ENCODE measurements at places on chromosomes 13 and 19. TPM values are rescaled to one million over a fixed set of nuclear protein-coding genes. Genes with fewer than 3 reads are reported as not detected.
A peak's percentile ranks its signal among the peaks of the same experiment; 100 is the strongest.

TMEM59L gene
- total RNA-seq: 5.2 TPM

OLFM2 gene
- 2.2 TPM for total RNA-seq

ZNF329 gene
- total RNA-seq: 16.0 TPM

BICRA gene
- total RNA-seq: 0.79 TPM

LILRB5 gene
- not detected for total RNA-seq

ARHGAP33 gene
- 7.8 TPM for total RNA-seq

BRME1 gene
- 0.48 TPM for total RNA-seq

DNA sequence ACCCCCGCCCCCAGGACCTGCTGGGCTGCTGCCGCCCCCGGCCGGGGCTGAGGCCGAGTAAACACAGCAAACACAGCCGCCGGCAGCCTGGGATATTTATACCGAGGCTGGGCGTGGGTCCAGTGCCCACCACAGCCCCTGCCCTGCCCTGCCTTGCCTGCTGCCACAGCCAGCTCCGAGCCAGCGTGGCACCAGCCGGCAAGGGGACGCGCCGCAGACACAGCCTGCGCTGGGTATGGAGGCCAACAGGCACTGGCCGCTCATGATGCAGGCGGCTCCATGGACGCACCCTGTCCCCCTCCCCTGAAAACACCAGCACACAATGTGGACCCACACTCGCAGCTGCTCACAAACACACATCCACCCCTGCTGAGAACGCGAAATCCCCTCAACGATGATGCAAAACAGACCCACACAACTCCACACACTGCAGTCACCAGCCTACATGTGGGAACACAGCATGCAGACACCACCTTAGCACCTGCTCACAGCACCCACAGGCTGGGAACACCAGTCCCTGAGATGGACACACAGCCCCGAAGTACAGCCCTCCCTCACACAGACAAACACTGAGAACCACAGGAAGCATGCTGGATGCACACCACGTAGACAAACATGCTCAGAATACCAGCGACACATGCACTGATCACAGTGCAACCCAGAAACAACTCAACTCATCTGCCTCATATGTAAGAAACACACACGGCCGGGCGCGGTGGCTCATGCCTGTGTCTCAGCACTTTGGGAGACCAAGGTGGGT is 16.2 kb downstream of the CCDC97 start:
- DNase-seq: no peak

GRCh38 chr13:76796851-76797250 is 89.4 kb downstream of the KCTD12 start:
- no peak for DNase-seq

DNA sequence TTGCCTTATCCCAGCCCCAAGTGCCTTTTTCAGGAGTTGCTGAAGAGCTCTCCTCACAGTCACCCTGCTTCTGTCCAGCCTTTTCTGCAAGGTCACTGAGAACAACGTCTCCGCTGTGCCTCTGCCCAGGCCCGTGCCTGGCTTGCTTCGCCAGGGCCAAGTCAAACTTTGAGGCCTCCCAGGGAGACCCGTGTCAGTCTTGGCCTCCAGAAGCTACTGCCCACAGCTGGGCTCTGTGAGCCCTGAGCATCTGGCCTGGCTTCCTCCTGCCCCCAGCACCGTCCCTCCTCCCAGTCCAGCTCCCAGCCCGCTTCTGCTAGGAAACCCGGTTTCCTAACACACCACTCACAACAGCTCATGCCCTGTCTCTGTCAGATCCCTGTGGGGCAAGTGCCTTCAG is 165.9 kb downstream of the TEX29 start:
- no peak for DNase-seq

DNA sequence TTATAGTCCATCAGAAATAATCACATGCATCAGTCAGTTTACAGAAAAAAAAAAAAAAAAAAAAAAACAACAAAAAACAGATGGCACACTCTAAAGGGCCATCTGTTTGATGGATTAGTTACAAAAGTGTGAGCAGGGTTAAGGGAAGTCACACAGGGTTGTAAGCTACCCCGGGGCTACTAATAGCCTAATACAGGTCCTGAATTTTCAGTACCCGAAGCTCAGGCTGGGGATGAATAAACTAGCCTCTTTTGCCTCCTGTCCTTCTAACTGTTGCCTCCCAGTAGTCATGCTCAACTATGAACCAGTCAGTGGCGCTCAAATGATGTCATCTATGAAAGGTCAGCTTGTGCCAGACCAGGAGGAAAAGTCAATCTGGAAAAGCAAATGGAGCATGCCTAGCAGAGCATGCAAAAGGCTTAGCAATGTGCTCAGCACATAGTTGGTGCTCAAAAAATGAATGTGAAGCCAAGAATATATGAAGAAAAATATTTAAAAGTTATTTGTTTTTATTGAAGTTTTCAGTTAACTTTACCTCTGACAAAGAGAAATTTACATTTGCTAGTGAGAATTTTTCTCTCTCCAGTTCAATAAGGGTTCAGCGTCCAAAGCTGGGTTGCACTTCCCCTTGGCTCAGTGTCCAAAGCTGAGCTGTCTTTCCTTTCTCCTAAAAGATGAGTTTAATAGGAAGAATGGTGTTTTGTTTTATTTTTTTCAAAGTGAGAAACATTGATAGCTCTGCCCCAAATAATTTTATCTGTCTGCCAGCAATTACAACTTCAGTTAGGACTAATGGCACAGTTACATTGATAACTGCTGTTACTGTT is 30.8 kb upstream of the LRCH1 start:
- no peak for DNase-seq

DNA sequence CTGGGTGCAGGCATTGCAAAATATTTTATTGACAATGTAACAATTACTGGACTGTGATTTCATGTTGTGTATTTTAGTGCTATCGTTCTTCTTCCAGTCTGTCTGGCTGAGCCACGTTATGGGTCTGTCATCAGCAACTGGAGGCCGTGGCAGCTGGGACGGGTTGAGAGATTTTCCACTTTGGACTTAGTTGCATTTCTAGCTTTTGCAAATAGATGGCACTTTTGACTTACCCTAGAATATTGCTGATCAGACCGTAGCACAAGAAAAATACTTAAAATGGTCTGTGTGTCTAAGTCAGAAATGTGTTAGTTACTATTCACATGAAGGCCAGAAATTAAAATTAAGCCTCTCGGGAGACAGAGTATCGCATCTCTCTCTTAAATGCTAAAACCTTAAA is 211.1 kb downstream of the TEX29 start:
- peak; percentile 25 for DNase-seq

DNA sequence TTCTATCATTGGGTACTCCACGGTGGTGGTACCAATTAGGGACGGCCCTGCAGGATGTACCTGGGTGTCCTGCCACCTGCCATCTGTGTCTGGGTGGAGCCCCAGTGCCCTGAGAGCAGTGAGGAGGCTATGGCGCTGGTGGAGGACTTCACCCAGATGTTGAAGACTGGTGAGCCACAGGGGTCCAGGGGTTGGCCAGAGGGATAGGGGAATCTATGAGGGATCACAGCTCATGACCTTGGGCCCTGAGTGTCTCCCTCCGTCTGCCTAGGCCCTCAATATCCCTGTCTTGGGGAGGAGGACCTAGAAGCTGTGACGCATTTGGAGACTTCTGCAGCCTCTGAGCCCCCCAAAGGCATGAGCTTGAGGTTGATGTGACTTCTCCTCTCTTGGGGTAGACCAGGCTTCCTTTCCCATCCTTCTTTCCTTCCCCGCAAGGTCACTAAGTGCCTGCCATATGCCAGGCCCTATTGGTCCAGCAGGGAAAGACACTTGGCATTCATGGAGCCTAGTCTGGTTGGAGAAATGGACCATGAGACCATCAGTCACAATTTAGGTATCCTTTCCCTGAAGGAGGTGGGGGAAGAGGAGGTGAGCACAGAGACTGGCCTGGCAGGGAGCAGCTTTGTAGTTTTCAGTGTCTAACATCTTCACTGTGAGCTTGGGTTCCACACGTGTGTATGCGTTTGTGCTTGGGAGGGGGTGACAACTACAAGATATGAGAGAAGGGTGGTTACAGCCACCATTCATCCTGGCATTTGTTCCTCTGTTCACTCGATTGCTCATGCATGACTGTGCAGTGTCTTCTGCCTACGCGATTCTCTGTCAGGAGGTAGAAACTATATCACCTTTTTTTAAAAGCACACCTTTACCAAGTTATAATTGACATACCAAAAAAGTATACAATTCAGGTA is 5.1 kb upstream of the MZF1 start:
- DNase-seq: no peak

- DNase-seq: peak; percentile 81
Measured at GRCh38 chr19:46856062-46857022, 4.5 kb upstream of the ARHGAP35 start.

DNA sequence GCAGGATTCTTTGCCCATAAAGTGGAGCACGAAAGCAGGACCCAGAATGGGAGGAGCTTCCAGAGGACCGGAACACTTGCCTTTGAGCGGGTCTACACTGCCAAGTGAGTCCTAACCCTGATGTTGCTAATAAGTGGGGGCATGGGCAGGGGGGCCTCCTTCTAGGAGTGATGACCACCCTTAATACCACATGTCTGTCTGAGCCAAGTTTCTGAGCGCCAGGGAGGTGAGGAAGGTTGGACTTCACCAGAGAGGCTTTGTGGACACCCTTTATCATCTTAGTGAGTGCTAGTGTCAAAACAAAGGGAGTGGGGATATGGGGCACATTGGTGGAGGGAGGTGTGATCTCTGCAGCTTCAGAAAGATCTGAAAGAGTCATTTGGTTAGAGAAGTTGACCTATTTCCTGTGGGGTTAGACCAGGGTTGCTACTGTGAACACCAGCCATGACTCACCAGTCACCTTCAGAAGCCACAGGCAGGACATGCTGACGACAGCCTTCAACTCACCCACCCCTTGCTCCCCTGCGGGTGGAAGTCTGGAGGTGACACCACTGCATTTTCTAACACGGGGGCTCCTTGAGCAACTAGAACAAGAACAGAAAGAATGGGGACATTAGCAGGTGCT is 8.8 kb downstream of the ALOX5AP start:
- DNase-seq: peak; percentile 80

GRCh38 chr19:46748325-46749109 is 2.3 kb upstream of the STRN4 start:
- DNase-seq: no peak

- no peak for DNase-seq
Measured at GRCh38 chr13:67258482-67258881, 28.3 kb upstream of the PCDH9 start.

DNA sequence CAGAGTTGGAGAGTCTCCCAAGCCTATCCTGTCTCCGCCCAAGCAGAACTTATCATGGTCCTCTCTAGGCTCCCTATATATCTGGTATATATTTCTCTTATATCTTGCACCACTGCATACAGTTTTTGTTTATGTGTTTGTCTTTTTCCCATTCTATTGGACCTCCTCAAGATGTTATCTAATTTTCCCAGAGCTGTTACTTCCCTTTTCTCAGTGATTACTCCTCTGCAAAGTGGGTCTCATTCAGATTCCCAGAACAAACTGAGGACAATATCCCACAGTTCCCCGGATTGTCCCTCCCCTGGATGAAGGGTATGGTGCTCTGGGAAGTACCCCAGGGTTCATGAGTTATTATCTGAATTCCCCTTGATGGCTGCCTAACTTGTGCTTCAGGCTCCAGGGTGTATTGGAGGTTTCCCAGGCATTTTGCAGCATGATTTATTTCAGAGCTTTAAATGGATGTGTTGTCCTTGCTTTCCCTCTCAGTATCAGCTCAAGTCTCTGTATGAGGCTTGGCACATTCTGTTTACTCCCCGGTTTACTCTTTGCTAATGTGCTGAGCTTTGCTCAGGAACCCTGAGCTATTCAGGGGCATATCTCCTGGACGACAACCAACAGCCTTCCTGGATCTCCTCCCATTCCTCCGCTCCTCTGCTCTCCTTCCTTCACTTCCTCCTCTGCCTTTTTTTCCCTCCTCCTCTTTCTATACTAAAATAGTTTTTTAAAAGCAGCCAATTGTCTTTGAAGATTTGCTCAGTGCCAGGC is 329.3 kb downstream of the SPRY2 start:
- peak; percentile 55 for DNase-seq
